Hematopoietic multipotent progenitor cell treated with erythropoietin and hydrocortisone succinate and interleukin-3 and kit ligand, for 15 days (in vitro differentiated cells): ENCODE measurements at places on chromosomes 16 and 17.

DNA sequence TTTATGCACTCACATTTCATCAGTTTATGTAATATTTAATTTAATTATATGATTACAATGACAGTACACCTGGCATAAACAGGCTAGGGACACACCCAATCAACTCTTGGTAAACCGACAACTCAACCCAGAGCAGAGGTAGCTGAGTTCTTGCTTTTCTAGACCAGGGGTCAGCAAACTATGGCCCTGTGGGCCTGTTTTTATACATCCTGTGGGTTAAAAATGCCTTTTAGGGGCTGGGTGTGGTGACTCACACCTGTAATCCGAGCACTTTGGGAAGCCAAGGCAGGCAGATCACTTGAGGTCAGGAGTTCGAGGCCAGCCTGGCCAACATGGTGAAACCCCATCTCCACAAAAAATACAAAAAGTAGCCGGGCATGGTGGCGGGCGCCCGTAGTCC is 99.2 kb upstream of the TMEM97 start:
- DNase-seq: no peak

DNA sequence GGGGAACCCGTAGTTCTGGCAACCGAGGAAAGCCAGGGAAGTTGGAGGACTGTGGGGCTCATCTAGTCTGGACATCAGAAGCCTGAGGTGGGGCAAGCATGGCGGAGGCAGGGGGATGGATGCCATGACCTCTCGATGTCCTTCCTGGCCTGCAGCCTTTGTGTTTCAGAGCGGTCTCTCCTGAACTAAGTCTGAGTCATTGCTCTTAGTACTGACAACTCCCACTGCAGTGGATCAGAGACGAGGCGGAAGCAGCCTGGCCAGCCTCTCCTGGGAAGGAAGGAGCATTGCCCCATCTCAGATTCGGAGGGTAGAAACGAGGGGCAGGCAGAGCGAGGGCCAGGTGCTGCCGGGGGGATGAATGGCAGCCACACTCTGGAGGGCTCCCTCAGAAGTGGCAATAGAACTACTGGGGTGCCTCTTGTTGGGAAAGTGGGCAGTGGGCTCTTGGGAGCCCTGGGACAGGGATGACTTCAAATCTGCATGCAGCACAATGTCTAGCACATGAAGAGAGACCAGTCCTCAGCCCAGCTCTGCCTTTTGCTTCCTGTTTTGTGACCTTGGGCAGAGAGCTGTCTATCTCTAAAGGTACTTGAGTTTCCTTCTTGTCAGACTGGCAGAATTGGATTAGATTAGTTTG is 3.6 kb upstream of the STAC2 start:
- DNase-seq: no peak

DNA sequence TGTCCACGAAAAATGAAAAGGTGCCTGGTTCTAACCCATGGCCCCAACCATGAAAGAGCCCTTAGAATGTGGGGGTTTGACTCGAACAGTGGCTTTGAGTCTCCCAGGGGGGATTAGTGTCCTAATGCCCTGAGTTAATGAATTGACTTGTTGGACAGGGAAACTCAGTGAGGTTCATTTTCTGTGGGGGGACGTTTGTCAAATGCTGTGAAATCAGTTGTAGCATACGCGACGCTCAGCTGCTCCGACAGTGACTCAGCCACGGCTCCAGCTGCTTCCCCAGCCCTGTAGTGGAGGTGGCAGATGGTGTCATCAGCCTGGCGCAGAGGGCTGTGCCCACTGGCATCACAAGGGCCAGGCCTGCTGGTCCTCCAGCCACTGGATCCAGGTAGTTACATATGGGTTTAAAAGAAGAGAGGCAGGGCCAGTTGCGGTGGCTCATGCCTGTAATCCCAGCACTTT is 3.9 kb upstream of the TMEM235 start:
- no peak for DNase-seq

DNA sequence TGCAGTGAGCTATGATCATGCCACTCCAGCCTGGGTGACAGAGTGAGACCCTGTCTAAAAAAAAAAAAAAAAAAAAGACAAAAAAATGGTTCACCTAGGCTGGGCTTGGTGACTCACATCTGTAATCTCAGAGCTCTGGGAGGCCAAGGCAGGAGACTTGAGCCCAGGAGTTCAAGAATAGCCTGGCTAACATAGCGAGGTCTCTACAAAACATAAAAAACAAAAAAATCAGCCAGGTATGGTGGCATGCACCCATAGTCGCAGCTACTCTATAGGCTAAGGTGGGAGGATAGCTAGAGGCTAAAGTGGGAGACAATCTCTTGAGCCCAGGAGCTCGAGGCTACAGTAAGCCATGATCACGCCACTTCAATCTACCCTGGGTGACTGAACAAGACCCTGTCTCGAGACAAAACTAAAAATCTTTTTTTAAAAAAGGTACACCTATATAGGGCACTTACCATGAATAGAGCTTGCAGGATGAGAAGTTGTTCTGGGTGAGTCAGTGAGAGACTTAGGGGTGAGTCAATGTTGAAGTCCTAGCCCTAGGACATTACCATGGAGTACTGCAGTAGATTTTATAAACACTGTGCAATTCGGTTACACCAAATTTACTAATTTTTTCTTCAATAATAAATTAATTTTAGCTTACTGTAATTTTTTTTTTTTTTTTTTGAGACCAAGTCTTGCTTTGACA is 19.0 kb downstream of the USP32 start:
- DNase-seq: peak; percentile 17

DNA sequence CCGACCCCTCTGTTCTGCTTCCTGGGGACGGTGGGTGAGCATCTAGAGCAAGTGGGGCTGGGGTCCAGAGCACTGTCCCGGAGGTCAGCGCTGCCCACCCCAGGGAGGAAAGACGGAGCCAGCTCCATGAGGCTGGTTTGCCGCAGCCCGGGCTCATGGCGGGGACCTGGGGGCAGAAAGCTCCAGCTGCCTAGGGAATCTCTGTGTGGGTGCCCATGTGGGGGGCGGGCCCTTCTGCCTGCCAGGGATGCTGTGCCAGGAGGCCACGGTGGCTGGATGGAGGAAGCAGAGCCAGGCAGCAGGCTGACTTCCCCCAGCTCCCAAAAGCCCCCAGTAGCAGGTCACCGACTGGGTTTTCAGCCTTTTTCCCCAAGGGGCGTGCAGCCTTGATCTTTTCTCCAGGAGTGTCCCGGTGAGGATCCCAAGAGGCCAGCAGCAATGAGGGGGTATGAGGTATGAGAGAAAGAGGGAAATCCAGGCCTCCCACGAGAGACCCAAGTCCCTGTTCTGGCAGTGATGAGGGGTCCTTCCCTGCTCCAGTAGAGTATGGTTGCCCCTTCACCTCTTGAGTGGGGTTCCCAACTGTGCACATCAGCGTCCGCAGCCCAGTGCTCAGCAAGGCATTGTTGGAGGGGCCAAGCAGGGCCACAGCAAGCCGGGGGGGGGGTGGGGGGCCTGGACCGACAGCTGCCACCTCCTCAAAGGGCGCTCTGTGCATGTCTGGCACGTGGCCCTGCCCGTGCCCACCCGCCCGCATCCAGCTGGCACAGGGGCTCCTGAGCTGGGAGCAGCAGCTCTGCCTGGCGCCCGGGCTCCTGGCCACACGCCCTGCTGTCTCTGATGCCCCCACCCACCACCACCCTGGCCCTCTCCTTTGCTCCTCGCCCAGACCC is 15.6 kb upstream of the BCAR1 start:
- DNase-seq: no peak

DNA sequence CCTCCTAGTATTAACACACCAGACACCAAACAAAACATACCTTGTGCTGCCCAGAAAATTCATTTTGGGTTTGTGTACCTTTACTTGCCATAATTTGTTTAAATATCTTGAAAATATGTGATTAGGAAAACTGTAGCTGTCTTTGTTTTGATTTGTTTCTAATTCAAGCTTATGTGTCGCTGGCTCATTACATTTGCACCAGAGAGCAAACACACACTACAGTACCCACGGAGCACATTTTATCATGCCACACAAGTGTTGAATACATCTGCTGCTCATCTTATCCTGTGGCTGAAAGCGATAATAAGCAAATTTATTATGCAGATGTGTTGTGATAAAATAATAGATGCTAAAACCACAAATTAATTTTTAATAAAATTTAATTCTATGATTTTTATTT is 63.1 kb downstream of the SPAG9 start:
- DNase-seq: no peak

- DNase-seq: no peak
Measured at GRCh38 chr16:89332243-89332901, 114.9 kb downstream of the ZNF778 start.

DNA sequence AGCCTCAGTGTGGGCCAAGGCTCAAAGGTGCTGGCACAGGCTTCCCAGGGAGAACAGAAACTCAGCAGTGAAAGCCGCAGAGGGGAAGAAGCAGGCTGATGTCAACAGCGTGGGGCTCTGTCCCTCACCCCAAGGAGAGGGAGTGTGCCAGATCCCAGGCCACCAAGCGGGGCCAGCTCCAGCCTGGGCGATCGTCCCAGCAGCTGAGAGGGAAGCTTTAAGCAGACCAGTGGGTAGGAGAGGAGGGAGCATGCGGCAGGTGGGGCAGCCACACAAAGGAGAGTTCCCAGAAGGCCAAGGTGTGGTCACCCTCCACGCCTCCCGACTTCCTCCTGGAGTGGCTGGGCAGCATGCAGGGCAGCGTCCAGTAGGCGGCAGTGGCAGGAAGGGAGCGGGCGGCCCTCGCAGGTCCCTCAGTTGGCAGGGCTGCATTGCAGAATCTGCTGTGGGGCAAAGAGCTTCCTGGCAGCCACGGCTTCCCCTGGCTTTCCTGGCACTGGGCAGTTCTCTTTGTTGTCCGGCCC is 6.0 kb downstream of the SYNGR2 start:
- DNase-seq: no peak

- peak; percentile 25 for DNase-seq
Measured at GRCh38 chr17:50972577-50972976, 106.4 kb upstream of the TOB1 start.

DNA sequence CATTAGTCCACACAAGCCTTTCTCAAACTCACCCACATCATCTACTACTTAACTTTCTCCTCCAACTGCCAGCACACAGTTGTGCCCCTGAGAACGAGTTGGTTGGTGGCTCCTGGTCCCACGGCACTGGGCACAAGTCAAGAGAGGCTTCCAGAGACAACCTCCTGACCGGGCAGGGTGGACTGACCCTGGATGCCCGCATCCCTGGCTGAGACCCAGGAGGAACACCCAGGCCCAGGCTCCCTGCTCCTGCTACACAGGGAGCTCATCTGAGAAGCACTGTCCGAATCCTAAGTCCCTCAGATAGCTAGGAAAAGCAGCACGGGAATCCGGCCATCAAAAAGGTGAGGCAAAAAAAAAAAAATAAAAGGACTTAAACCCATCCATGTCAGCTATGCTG is 29.0 kb downstream of the WDR45B start:
- DNase-seq: no peak

- DNase-seq: peak; percentile 88
Measured at GRCh38 chr16:67447508-67448076, 16.7 kb downstream of the HSD11B2 start.

DNA sequence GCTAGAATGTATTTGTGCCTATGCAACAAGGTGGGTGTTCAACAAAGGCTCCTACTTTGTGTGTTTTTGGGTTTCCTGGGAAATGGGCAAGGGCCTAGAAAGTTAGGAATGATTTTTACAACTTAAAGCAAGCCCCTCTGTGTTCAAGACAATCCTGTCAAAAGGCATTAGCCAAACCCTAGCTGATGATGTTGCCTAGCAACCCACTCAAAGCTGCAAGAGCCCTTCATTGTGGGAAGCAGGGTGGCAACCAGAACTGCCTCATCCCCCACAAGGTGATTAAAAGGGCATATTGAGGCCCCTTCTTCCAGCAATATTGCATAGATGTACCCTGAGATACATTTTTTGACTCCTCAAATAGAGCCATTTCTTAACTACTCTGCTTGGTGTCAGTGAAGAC is 16.0 kb upstream of the RASL10B start:
- no peak for DNase-seq

DNA sequence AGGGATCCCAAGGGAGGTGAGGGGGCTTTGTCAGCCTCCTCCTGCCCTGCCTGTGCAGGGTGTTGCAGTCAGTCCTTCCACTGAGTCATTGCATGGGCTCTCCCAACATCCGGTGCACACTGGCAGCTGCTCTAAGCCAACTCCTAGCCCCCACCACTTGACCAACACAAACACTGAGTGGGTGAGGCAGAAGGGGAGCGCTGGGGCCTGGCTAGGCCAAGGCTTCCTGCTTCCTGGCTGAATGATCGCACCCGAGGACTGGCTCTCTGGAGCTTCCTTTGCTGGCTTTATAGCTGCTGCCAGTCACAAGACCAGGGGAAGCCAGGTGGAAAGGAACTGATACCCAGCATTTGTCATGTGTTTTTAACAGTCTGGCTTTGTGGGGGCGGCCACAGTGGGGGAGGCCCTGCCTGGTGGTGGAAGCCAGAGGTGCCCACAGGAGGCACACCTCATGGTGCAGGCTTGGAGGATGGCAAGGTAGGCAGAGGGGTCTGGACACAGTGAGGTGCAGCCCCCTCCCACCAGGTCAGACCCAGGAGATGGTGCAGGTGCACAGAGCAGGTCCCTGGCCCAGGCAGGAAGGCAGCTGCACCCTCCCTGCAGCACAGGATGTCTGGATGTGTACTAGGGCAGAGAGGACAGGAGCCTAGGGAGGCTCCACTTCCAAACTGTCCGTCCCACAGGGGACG is 6.8 kb downstream of the MPG start:
- no peak for DNase-seq

- peak; percentile 19 for DNase-seq
Measured at GRCh38 chr17:29653995-29654714, 31.4 kb upstream of the CORO6 start.

DNA sequence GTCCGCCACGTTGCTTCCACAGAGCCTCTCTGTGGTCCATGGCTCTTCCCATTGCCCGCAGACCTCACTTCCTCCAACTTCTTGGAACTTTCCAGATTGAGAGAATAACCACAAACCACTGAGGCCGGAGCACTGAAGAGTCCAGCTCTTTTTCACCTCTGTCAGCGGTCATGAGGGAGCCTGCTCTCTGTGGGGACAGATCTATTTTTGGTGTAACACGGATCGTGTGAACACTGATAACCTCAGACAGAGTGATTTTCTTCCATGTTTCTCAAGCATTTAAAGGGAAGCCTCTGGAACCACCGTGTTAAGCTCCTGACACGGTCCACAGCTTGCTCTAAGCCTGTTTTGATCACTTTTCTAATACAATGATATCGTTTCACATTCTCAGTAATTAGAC is 49.7 kb downstream of the NTN1 start:
- DNase-seq: no peak

DNA sequence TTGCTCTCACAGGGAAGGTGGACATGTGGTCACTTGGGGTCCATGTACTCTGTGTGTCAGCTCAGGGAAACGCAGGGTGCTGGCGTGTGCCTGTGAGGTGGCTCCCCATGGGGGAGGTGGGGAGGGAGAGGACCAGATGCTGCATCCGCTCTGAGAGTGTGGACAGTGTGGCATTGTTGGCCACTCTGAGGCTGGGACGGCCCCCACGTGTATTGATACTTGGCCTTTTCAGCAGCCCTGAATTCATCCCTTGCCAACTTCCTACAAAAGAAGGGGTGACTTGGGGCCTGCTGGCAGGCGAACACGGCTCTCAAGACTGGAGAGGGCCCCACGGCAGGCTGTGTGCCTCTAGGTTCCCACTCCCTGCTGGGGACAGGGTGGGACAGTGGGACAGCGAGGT is 120.1 kb downstream of the RAB11FIP4 start:
- no peak for DNase-seq
